CD14-positive monocyte (primary cell): ENCODE measurements at places on chromosomes 12 and 14.

DNA sequence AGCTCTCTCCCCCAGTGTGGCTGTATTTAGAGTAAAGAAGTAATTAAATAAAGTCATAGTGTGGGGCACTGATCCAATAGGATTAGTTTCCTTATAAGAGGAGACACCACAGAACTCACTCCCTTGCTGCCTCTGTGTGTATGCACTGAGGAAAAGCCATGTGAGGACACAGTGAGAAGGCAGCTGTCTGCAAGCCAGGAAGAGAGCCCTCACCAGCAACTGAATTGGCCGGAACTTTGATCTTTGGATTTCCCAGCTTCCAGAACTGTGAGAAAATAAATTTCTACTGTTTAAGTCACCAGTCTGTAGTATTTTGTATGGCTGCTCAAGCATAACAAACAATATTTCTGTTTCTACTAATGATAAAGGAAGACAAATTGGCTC, 368.7 kb upstream of the PRICKLE1 start:
- no peak for DNase-seq

GRCh38 chr12:52257074-52257551, 17.3 kb upstream of the KRT86 start:
- DNase-seq, result no peak

- no peak for DNase-seq
Measured at GRCh38 chr12:62787023-62787422, 147.9 kb downstream of the PPM1H start.

- DNase-seq, result no peak
Measured at GRCh38 chr12:29282031-29282816, 98.7 kb downstream of the ERGIC2 start.

GRCh38 chr14:51140338-51140737, 45.4 kb upstream of the TRIM9 start:
- no peak for DNase-seq
